ENCODE measurements at places on chromosomes 12 and 14. TPM values are rescaled to one million over a fixed set of nuclear protein-coding genes. Genes with fewer than 3 reads are reported as not detected.

MYBPC1 gene
- total RNA-seq = 0.73 TPM

DNA sequence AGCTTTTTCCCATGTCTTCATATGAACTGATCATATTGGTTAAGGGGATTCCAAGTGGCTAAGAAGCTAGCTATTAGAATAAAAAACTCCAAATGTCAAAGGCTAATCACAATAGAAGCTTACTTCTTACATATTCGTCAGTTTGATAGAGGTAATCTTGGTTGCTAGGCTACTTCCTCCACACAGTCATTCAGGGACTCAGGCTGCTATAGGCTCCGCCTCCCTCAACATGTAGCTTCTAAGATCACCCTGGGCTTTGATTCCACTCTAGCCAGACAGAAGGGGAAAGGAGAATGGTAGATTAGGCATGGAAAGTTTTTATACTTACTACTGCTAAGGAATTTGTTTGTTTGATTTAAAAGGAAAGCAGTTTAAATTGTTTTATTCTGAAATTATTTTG is 207.9 kb downstream of the EFCAB11 start:
- H3K27ac ChIP-seq = no peak overlapping the region
- no peak overlapping the region for H3K4me3 ChIP-seq
- H3K27me3 ChIP-seq = no peaks in the 10 kb centered on the region
- no peaks in the 10 kb centered on the region for H3K36me3 ChIP-seq
- no peak for DNase-seq

DNA sequence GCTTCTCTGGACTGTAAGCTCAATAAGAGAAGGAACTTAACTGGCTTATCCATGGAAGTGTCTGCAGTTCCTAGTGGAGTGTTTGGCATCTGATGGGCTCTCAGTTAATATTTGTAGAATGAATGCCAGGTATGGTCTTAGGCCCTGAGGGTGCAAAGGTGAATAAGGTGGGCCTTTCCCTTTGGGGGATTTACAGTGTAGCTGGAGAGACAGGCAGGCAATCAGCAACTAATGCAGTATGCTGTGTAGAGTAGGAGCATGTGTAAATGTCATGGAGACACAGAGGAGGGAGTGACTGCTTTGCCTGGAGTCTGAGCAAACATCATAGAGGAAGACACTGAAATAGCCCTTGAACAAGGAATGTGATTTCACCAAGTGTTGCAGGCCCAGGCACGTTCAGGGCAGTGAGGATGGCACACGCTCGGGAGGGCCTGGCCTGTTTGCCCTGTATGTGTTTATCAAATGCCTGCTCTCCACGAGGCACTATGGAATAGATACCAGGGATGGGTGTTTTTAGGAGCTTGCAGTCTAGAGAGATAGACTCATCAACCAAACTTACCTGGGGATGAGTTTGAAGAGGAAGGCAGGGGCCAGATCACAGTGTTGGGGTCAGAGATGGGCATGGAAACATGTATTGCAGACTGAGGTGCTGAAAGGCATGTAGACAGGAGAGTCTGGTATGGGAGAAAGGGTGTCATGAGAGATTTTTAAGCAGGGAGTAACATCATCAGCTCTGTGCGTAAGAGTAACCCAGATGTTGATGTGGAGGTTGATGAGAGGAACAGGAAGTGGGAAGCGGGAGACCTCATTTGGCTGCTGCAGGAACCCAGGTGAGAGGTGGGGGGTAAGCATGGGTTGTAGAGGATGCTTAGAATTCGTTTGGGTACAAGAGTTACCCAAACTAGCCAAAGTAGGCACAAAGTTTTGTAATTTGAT is 54.1 kb downstream of the PLXNC1 start:
- no peak for DNase-seq
- H3K4me1 ChIP-seq = no peaks in the 10 kb centered on the region
- H3K27me3 ChIP-seq = no peaks in the 10 kb centered on the region
- no peak overlapping the region for H3K4me3 ChIP-seq

GRCh38 chr12:85564786-85565185 is 271.4 kb downstream of the RASSF9 start:
- H3K4me1 ChIP-seq = no peaks in the 10 kb centered on the region
- DNase-seq = no peak
- H3K27me3 ChIP-seq = no peaks in the 10 kb centered on the region
- no peaks in the 10 kb centered on the region for H3K36me3 ChIP-seq

DNA sequence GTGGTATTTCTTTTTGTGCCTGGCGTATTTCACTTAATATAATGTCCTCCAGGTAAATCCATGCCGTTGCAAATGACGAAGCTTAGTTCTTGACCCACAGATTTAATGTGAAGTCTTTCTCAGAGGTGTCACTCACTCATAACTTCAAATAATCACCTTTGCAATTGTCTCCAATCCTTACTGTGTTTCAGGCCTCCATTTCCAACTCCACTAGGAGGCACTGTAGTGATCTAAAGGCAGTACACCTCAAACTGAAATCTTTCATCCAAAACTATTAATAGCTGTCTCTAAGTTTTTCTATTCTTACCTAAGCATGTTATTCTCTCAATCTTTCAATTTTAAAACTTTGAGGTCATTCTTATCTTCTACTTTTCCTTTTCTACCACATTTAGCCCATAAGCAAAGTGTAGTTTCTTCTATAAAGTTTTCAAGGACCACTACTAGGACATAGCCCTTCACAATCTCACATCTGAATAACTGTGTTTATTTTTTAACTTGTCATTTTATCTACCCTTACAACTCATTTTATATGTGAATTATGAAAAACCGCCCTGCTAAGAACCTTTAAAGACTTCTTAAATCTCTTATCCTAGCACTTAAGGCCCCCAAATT is 25.5 kb upstream of the FBXO34 start:
- no peak overlapping the region for H3K4me3 ChIP-seq
- DNase-seq = no peak
- H3K36me3 ChIP-seq = no peaks in the 10 kb centered on the region

- H3K4me1 ChIP-seq = peaks cover 17% of the 10 kb centered on the region
- H3K4me3 ChIP-seq = no peak overlapping the region
- no peaks in the 10 kb centered on the region for H3K36me3 ChIP-seq
- no peak for DNase-seq
Measured at GRCh38 chr12:64675795-64676194, 65.5 kb downstream of the RASSF3 start.

DNA sequence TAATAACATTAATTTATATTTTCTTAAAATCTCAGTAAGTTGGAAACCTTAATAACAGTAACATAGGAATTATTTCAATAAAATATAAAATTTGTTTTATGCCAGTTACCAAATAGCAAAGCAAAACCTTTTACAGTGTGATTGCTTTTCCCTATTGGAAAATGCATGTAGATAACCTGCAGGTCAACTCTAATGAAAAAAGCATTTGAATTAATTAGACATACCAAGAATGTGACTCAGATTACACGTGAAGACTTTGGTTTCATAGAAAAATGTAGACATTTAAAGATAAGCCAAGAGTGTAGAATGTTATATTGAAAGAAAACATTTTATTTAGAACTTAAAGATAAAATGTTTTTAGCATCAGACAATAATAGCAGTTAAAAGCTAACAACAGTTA is 888.1 kb downstream of the TMEM121 start:
- H3K4me1 ChIP-seq = no peaks in the 10 kb centered on the region
- no peak overlapping the region for H3K4me3 ChIP-seq
- H3K27me3 ChIP-seq = peaks cover 4% of the 10 kb centered on the region
- no peaks in the 10 kb centered on the region for H3K36me3 ChIP-seq
- no peak for DNase-seq

DNA sequence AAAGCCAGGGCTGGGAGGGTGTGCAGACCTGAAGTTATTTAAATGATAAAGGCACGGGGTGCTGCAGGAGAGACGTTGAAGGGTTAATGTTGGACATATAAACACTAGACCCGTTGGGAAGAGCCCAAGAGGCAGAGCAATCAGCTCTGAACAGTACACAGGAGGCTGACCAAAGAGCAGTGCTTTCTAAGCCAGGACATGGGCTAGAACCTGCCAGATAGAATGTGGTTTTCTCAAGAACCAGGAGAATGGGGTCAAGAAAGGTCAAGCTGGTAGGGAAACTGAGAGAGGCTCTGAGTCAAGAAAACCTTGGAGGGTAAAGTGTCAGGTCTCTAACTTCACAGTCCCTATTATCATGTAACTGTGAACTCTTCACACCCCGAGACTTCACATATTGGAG is 143.2 kb upstream of the EEA1 start:
- H3K27me3 ChIP-seq = no peaks in the 10 kb centered on the region
- no peak overlapping the region for H3K27ac ChIP-seq
- H3K4me1 ChIP-seq = no peaks in the 10 kb centered on the region
- H3K36me3 ChIP-seq = no peaks in the 10 kb centered on the region

TRHDE gene
- 0.77 TPM for total RNA-seq

PRPH gene
- total RNA-seq = 4.7 TPM

- no peak for DNase-seq
- peaks cover 15% of the 10 kb centered on the region for H3K4me1 ChIP-seq
- H3K27me3 ChIP-seq = no peaks in the 10 kb centered on the region
- no peak overlapping the region for H3K4me3 ChIP-seq
Measured at GRCh38 chr14:103140316-103141109, 17.3 kb downstream of the TNFAIP2 start.

DNA sequence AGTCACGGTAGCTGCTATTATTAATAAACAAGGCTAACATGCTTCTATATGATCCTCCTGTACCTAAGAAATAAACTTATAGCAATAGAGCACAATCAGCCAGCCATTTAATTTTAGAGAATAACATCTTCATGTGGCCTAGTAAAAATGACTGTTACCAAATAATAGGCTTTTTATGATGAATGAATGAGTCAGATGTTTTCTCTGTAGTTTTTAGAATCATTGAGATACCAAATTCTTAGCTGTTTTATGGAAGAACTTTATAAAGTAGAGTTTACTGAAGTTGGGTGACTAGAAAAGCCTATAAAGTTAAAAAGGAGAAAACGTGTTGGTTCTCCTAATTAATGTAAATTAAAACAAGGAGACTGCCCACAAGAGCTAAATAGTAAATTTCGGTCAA is 40.7 kb downstream of the WNK1 start:
- no peaks in the 10 kb centered on the region for H3K27me3 ChIP-seq
- no peaks in the 10 kb centered on the region for H3K4me1 ChIP-seq
- H3K27ac ChIP-seq = no peak overlapping the region
- no peak overlapping the region for H3K4me3 ChIP-seq

DNA sequence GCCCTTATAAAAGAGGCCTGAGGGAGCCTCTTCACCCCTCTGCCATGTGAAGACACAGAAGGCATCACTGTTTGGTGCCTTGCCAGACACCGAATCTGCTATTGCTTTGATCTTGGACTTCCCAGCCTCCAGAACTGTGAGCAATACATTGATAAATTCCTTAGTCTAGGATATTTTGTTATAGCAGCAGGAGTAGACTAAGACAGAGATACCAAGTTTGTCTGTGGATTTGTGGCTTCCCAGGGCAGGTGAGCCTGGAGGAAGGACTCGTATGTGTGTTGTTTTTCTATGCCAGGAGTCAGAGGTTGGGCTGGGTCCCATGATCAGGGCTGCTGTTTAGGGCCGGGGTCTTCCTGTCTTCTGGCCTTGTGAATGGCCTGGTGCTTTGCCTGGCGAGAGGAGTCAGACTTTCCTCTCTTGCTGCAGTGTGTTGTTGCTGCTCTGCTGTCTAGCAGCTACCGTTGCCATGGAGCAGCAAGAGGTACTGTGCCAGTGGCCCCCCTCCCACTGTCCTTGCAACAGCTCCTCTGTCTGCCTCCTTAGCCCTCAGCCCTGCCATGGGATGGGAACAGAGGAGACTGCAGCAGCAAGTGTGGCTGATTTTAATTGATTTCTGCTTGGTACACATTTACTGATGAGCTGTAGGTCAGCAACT is 111.2 kb downstream of the CHST11 start:
- H3K27me3 ChIP-seq = no peaks in the 10 kb centered on the region
- no peaks in the 10 kb centered on the region for H3K36me3 ChIP-seq
- no peak overlapping the region for H3K27ac ChIP-seq

DNA sequence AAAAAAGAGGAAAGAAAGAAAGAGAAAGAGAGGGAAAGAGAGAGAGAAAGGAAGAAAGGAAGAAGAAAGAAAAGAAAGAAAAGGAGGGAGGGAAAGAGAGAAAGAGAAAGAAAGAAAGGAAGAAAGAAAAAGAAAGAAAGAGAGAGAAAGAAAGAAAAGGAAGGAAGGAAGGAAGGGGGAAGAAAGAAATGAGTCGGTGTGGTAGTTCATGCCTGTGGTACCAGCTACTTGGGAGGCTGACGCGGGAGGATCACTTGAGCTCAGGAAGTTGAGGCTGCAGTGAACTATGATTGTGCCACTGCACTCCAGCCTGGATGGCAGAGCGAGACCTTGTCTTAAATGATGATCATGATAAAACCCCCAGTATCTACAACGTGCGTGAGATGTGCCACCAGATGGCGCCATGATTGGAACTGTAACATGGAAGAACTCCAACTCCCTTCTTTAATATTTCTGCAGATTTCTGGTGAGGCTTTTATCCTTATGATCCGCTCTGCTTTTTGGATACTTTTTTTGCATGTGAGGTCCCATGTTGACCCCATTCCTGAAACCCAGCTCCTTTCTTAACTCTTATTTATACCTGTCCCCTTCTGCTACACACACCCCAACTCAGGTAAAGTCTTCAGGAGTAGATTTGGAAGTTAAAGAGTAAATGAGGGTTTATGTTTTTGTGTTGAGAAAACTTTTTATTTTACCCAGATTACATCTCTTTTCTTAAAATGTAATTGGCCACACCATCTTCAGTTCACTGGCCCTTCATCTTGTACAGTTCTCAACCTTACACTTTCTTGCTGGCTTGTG is 25.6 kb downstream of the RNASE10 start:
- DNase-seq = peak; percentile 63
- no peaks in the 10 kb centered on the region for H3K36me3 ChIP-seq
- no peaks in the 10 kb centered on the region for H3K27me3 ChIP-seq
- H3K27ac ChIP-seq = no peak overlapping the region
- no peak overlapping the region for H3K4me3 ChIP-seq

GRCh38 chr14:103070971-103071542 is 13.0 kb upstream of the LBHD2 start:
- no peaks in the 10 kb centered on the region for H3K27me3 ChIP-seq
- no peaks in the 10 kb centered on the region for H3K4me1 ChIP-seq
- no peak for DNase-seq
- no peak overlapping the region for H3K4me3 ChIP-seq
- H3K36me3 ChIP-seq = no peaks in the 10 kb centered on the region

DNA sequence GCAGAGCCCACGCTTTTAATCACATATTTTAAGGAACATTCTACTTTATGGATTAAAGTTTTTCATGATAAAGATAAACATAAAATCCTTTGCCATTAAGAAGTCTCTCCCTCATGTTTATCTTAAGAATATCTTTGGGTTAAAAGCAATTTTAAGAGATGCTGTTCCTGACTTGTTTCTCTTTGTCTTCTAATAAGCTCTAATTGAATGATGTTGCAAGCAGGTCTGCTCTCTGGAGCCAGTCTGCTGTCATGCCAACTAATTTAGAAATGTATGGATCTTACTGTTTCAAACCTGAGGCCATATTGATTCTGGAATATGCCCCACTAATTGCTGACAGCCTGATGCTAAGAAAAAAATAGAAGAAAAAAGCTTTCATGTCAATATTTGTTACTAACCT is 173.6 kb downstream of the TTC8 start:
- H3K27me3 ChIP-seq = no peaks in the 10 kb centered on the region
- no peaks in the 10 kb centered on the region for H3K4me1 ChIP-seq
- DNase-seq = no peak
